ENCODE measurements at places on chromosomes 3 and 15.
A peak's percentile ranks its signal among the peaks of the same experiment; 100 is the strongest.

DNA sequence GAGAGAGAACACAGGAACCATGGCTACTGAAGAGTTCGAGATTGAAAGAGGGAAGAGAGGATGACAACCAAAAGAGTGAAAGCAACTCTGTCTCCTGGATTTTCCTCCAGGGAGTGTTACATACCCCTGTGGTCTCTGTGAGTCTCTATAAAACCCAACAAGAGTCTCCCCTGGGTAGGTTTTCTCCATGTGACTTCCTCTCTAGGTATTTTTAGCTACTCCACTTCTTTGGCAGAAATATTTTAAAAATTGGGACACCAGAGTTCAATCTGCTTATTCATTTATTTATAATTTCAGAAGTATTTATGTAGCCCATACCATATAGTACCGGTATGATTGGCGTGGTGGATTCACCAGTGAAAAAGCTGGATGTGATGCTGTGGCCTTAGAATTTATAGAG is 671.7 kb upstream of the NR2F2 start:
- DNase-seq: no peak

GRCh38 chr3:148464246-148464645 is 233.5 kb upstream of the AGTR1 start:
- no peak for DNase-seq

GRCh38 chr3:123064506-123064905 is 2.3 kb upstream of the PDIA5 start:
- no peak for DNase-seq

DNA sequence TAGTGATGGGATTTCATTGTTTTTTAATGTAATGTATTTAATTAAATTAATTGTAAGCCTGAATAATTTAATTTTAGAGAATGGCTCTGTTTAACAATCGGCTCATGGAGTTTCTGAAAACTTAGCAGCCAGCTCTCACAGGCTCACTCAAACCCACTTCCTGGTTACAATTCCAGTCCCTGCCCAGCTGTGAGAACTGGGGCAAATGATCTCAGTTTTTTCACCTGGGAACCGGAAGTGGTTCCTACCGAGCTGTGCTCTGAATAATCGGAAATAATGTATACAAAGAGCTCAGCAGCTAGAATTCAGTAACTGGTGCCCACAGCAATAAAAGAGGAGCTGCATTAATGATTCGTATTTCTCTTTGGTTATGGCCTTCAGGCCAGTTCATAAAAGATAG is 244.3 kb upstream of the MCTP2 start:
- DNase-seq: peak; percentile 72

DNA sequence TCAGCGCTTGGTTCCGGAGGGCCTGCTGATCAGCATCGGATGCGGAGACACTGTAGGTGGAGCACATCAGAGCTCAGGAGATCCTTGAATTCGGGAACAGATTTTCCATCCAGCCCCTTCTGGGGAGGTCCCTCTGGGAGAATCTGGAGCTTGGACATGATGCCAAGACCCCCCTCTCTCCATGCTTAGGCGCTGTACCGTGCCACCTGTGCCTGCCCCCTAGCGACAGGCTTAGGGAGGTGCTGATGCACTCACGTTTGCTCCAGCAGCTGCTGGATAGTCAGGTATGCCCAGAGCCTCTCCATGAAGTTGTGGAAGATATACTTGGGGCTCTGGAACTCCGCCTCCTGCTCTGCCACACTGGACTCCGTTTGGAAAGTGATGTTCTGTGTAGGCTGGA is 9.7 kb downstream of the ITIH4 start:
- peak; percentile 39 for DNase-seq

- no peak for DNase-seq
Measured at GRCh38 chr3:20111836-20112235, 71.6 kb downstream of the KAT2B start.

- no peak for DNase-seq
Measured at GRCh38 chr3:37494216-37494615, 319.8 kb upstream of the LRRFIP2 start.

GRCh38 chr3:41681479-41681878 is 280.4 kb downstream of the ULK4 start:
- DNase-seq: no peak

GRCh38 chr3:152524198-152525140 is 255.7 kb downstream of the MBNL1 start:
- peak; percentile 72 for DNase-seq

DNA sequence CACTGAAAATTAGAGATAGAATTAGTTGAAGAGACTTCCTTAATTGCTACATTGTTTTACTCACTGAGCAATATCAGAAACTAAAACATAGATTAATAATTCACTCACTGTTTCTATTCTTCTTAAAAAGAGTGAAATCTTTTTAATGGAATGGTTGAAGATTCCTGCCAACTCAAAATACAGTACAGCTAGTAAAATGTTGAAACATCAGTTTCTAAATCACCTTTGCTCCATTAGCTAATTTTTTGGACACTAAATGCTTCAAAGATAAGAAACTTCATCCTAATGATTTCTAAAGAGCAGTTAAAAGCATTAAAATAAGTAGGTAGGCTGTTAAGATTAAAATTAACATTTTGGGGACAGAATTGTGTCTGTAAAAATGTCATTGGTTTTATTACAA is 10.5 kb upstream of the NIT2 start:
- DNase-seq: no peak

DNA sequence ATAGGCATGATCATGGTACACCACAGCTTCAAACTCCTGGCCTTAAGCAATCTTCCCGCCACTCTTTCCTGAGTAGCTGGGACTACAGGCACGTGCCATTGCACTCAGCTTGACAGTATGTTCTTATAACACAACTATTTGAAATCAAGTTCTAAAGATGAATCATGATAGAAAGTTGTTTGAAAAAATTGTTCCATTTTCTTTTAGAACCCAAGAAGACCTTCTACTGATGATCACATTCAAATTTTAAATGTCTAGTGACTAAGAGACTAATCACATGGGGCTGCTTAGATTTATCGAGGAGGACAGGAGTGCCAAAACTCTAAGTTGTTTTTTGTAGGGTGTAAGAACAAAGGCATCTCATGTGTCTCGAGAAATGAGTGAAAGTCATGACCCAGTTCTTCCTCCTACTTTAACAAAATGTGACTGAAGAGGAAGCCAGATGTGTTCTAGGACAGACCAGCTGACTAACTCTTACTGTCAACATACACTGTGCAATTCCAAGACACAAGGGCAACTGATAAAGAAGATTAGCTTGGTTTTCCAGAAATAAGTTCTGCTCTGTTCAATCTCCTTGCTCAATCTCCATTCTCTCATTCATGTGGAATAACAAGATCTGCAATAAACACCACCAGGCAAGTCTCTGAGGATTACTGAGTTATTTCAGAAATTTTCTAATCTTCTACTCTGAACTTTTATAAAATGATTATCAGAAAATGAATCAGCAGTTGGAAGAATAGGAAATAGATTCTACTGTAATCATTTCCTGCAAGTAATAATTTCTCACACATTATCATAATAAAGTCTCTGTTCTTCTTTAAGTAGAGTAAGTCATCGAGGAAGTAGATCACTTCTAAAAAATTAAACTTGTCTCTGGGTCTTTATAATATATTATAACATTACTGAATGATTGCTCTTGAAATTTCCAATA is 122.6 kb upstream of the CCNL1 start:
- DNase-seq: no peak

DNA sequence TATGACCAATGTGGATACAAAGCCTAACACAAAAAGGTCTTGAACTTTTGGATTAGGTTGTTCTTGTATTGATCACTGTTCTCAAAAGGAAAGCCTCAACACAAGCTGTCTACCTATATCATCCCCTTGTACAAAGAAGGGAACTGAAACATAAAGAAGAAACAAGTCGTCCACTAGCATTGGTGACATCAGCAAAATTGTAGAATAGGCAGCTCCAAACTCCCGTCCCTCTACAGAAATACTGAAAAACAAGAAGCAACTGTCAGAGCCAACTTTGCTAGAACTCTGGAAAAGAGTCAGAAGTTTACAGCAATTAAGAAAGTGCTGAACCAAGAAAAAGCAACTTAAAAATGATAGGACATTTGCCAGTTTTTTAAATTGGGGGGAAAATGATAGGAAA is 7.5 kb upstream of the NR1I2 start:
- no peak for DNase-seq

- DNase-seq: no peak
Measured at GRCh38 chr3:69290006-69290405, 95.9 kb downstream of the FRMD4B start.

GRCh38 chr3:50194903-50195500 is 3.6 kb downstream of the GNAT1 start:
- peak; percentile 62 for DNase-seq

DNA sequence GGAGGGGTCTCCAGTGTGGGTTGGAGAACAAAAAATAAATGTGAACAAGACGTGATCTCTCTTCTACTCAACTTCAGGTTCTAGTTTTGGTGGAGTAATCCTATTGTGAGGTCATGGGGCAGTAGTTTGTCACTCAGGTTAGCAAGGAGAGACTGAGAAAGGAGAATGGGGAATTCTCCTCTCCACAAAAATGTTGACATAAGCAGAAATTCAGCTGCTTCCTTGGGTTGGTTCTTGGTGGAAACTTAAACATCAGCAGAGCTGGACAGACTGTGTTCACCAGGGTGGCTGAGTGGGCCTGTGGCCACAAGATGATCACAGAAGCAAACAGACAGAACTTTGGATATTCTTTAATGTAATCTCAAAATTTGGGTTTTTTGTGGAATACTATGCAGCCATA is 78.7 kb downstream of the EPHB1 start:
- DNase-seq: no peak

DNA sequence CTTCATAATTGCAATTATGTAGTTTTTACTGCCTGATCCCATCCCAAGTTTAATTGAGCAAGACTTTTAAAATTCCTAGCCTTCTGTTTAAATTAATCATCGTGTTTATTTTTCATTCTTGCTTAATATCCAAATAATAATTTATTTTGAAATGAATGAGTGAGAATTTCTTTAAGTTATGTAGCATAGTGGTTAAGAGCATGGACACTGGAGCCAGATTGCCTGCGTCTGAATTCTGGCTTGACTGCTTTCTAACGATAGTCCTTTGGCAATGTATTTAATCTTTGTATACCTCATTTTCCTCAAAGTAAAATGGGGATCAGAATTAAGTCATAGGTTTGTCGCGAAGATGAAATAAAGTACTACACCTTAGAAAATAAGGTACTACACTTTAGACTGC is 71.4 kb downstream of the LRRC49 start:
- DNase-seq: no peak

DNA sequence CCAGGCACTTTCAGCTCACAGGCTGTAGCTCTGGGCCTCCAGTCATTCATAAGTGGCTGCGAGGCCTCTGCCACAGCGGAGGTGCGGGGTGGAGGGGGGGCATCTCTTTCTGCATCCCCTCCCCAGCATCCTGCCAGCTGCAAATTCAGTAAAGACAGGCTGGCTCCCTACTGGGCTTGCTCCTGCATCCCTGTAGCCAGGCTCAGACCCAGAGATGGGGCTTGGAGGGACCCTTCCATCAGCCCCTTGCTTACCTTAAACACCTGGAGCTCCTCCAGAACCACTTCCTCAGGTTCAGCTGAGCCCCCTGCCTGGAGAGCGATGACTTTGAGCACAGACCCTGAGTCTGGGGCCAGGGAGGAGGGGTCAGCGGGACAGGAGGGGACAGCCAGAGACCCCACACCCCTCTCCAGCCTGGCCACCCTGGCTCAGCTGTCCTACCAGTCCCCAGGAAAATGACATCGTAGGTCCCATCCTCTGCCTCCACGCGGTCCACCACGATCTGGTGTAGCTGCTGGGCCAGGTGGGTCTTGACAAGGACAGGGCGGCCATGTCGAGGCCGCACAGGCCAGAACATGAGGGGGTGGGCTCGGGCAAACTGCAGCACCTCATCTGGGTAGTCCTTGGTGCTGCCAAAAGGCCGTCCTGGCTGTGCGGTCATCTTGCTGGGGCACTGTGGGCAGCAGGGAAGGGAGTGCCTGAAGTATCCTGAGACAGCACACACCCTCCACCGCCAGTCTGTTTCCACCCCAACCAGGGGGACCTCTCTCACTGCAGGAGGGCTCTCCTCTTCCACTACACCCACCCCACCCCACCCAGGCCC is 5.3 kb downstream of the SEMA3G start:
- no peak for DNase-seq

GRCh38 chr15:85910834-85911233 is 116.1 kb upstream of the KLHL25 start:
- DNase-seq: no peak

DNA sequence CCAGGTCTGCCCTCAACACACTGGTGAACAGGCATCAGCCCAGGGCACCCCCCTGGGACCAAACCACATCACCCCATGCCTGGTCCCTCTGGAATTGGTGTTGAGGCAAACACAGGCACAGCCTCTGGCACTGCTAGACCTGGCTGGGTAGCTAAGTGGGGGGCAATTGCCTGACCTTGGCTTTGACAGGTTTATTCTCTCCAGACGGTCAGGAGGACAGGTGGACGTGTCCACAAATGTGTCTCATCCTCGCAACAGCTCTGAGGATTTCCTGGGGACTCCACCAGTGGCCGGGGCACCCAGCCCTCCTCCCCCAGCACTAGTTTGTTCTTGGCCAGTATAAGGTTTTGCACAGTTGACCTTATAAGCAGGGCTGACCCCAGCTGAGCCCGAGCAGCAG is 31.3 kb downstream of the TKT start:
- no peak for DNase-seq

- no peak for DNase-seq
Measured at GRCh38 chr3:107619549-107619948, 96.8 kb downstream of the BBX start.

- no peak for DNase-seq
Measured at GRCh38 chr3:126310816-126311215, 46.4 kb downstream of the KLF15 start.

GRCh38 chr3:161233557-161233956 is 12.4 kb downstream of the NMD3 start:
- no peak for DNase-seq

GRCh38 chr3:15051531-15051930 is 13.6 kb downstream of the MRPS25 start:
- DNase-seq: peak; percentile 69

DNA sequence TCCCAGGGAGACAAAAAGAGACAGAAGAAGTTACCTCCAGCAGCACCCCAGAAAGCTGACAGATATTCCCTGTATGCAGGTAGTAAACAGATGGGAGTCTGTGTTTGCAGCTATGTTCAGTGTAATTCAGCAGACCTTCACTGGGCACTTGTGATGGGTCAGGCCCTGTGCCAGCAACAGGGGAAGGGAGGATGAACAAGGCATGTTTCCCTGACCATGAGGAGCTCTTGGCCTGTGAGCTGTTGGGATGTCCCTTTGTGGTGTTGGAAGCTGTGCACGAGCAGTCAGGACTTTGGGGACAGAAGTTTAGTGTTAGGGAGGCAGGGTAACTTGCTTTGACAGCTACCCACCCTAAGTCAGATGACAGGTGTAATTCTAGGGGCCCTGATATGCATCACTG is 106.0 kb upstream of the TRIM42 start:
- no peak for DNase-seq

All from activated CD8-positive, alpha-beta T cell treated with anti-CD3 and anti-CD28 coated beads for 36 hours (primary cell).